ENCODE measurements at places on chromosomes 16 and 17. TPM values are rescaled to one million over a fixed set of nuclear protein-coding genes. Genes with fewer than 3 reads are reported as not detected.

The CSH2 gene
- not detected for total RNA-seq

The SPAG5 gene
- total RNA-seq = 7.1 TPM

The FBRS gene
- total RNA-seq = 10.2 TPM

The NSMCE1 gene
- total RNA-seq = 133 TPM

The TBC1D3K gene
- total RNA-seq = not detected

The SLC6A2 gene
- not detected for total RNA-seq

Data from bronchial smooth muscle cell (primary cell).